Activated effector memory CD4-positive, alpha-beta T cell treated with Interleukin-2 at 50 U/mL for 16 hours (primary cell): ENCODE measurements at places on chromosomes 11 and 22.

DNA sequence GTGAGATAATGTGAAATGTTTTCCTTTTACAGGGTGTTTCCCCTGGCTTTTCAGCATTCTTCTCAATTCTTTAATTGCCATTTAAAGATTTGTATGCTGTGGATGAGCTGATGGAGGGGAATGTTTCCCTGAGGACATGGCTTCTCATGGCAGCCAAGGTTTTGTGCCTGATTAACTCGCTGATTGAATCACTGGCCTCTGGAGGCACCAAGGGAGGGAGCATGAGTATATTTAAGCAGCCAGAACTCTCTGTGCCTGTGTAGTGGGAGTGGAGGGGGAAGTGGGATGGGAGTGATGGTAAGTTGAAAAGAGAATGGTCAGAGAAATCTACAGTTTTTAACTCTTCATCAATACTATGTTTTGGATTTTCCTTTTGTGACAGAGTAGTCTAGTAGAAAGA is 88.7 kb downstream of the STIM1 start:
- DNase-seq = no peak

DNA sequence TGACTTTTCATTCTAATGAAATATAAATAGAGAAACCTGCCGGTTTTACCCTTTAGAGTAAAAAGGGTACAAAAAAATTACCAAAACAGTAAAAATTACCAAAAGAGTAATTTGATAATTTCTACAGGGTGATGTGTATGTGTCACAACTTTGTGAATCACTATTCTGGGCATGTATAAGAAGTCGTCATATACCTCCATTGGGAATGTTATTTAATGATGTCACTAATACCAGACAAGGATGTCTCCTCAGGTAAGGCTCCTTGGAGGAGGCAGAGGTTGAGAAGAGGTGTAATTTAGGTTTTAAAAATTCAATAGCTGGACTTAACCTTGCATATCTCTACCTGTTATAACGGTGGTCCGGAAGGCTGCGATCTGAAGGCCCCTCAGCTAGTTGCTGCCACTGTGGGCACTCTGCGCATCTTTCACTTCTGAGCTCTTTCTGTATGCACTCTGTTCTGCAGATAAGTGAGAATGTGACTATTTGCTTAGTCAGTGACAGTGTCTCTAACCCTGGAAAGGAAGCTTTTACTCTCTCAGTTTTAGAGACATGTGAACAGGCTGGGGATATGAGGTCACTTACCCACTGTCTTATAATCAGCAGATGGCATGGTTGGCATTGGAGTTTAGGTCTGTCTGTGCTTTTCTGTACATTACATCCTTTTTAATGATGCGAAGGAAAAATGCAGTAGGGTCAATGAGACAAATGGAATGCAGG is 987 bp upstream of the NCR3LG1 start:
- DNase-seq = no peak

- no peak for DNase-seq
These were observed 10.5 kb downstream of the RPL27A start for GRCh38 chr11:8693010-8693551.

GRCh38 chr11:3087373-3087772 is 30.1 kb upstream of the CARS1 start:
- no peak for DNase-seq

- DNase-seq = no peak
These were observed 20.9 kb downstream of the RCOR2 start for GRCh38 chr11:63896071-63896470.

DNA sequence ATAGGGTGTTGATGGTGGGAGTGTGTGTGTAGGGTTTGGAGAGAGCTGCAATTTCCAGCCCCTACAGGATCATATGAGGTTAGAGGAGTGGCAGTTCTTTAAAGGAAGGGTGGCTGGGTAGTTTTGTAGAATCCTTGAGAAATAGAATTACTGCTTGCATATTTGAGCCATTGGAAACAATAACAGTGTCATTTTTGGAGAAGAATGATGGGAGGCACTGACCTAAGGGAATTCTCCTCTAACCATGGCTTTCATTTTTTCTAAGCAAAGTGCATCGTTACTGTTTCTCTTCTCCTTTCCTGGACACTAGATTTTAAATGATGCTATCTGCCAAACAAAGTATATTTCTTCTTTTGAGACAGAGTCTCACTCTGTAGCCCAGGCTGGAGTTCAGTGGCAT is 66.9 kb upstream of the RRM1 start:
- DNase-seq = no peak

- DNase-seq = no peak
These were observed 19.1 kb downstream of the CABIN1 start for GRCh38 chr22:24030186-24030702.

DNA sequence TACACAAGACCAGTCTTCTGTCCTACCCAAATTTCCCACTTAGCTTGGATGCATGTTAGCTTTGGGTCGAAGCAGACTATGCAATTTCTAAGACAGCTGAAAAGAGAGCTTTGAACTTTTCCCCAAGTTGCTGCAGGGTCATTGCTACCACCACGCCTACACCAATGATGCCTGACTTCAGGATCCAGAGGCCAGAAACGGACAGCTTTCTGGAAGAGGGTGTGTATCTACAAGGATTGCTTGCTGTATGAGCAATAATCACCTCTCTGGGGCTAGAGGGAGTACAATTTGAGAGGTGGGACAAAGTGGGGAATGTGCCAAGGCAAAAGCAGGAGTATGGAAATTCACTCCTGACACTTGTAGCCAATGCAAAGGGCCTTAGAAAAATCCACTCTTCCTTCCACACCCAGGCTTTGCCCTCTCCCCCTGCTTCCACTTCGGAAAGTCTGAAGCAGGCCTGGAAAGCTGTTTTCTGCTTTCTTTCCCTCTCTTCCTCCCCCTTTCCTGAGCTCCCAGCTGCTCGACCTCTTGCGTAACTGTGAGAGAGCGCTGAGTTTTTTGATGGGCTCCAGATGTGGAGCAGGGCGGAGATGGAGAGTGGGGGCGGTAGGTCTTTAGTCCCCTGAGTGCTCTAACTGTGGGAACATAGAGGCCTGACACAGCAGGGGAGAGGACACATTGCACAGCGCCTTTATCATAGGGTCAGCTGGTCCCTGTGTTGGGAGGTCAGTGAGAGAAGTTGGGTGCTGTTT is 2.1 kb upstream of the PHLDB1 start:
- no peak for DNase-seq

DNA sequence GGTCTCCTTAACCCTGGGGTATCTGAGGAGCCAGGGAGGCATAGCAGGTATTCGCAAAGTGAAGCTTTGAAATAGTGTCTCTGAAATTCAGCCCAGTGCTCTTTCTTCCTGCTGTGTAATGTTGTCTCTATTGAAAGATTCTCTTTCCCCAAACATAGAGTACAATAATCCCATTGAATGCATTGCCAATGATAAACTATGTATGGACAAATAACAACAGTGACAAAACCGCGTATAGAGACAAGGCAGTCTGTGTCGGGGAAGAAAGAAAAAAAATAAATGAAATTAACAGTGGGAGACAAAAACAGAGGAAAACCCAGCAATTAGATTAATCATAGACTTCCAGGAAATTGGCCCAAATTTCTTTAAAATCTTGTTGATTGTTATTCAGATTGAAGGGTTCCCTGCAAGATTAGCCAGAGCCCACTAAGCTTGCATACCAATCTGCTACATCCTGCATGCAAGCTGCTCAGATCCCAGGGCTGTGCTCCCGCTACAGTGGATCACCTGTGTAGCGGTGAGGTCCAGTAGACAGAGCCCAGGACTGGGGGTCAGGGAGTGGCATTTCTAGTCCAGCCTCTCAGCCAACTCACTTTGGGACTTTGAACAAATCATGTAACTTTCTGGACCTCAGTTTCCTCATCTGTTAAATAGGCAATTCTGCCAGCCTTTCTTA is 492.8 kb downstream of the INSC start:
- no peak for DNase-seq

- no peak for DNase-seq
These were observed 69.5 kb downstream of the AMBRA1 start for GRCh38 chr11:46524201-46524770.

DNA sequence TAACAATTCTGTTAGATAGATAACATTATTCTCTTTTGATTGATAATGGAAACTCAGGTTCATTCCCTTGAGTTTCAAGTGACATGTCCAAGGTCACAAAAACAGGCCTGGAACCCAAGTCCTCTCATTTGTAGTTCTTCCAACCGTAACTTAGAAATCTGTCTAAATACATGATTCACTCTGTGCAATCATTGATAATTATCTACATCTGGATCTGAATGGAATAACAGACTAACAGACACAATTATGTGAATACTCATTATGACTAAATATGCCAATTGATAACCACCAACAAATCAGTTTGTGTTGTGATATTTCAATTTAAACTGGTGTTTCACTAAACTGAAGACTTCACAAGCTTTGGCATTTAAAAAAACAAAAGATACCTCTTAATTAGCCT is 71.0 kb downstream of the RBFOX2 start:
- no peak for DNase-seq

GRCh38 chr11:102283116-102283485 is 34.2 kb upstream of the BIRC3 start:
- no peak for DNase-seq

GRCh38 chr11:44899959-44900358 is 50.7 kb downstream of the TP53I11 start:
- no peak for DNase-seq

DNA sequence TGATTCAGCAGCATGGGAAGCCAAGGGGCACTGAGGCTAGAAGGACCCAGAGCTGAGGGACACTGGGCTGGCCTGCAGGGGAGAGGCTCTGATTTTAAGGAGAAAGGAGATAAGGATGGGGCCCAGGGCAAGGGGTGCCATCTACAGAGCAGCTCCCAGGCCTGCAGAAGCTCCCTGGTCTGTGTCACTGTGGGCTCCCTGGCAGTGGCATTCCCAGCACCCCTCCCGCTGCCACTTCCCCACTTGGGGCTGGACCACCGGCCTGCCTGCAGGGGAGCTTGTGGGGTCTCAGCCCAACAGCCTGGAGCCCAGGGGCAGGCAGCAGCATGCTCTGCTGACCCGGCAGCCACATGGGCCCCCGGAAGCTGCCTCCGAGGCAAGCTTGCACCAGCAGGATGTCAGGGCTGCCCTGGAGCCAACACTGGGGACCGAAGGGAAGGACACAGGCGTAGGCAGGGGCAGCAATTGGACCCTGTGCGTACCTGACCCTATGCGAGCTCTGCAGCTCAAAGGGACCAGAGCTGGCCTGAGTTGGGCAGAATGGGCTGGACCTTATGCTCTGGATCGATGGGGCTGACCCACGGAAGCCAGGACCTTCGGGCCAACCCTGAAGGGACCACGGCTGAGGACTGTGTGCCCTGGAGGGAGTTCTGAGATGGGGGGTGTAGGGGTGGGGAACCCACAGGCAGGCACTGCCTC is 35.4 kb upstream of the WNT7B start:
- DNase-seq = no peak

- no peak for DNase-seq
These were observed 308.0 kb upstream of the ZC3H12C start for GRCh38 chr11:109785198-109785597.

DNA sequence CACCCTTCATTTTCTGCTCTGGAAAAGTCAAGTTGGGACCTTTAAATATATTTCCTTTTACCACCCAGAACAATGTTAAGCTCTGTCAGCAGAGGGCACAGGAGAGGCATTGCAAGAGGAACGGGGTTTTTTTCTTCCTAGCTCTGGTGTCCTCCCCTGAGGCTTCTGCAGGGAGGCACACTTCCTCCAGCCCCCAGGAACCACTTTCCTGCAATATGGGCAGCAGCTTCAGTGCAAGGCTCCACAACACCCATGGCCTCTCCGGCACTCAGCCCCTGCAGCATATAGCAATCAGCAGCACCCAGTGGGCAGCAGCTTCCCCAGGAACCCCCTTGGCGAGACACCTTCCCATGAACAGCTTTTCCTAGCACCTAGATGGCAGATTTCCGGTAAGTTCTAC is 101.4 kb downstream of the SYT9 start:
- DNase-seq = no peak

DNA sequence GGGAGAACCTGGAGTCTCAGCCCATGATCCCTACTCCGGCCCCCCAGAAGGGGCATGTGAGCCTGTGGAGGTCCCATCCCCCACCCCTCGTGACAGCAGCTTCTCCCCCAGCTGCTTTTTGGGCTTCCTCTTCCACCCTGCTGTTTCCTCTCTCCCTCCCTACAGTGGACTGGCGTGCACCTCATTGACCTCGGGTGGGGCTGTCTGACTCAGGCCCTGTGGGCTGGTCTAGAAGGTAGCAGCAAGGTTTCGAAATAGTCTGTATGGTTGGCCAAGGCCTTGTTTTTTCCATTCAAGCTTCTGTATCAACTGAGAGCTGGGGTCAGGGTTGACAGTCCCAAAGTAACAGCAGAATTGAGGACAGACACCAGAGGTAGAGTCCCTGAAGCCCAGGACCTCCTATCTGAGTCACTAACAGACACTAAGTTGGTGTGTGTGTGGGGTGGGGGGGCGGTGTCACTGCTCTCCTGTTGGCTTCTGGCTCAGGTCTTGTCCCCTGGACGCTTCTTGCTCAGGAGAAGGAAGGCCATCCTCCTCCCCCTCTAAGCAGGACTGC is 7.7 kb downstream of the SLC37A2 start:
- DNase-seq = no peak

GRCh38 chr11:121672630-121673487 is 220.1 kb upstream of the SORL1-AS1 start:
- DNase-seq = no peak

GRCh38 chr22:38930512-38930911 is 26.9 kb upstream of the APOBEC3A start:
- no peak for DNase-seq

GRCh38 chr11:75562048-75562835 is at the start of gene SERPINH1:
TSS of gene SERPINH1 (plus strand) at chr11:75562253. CDS start at chr11:75566350, 4,097 bp downstream.
- DNase-seq = peak; percentile 46

GRCh38 chr11:94786264-94787126 is 18.3 kb downstream of the AMOTL1 start:
- no peak for DNase-seq
